Stimulated activated CD8-positive, alpha-beta memory T cell treated with anti-CD3 and anti-CD28 coated beads, Interleukin-15, amount 100 ng/mL, for 48 hours (primary cell): ENCODE measurements at places on chromosomes 4 and X.

GRCh38 chr4:176546975-176547374 is 227.2 kb downstream of the SPCS3 start:
- DNase-seq = no peak

DNA sequence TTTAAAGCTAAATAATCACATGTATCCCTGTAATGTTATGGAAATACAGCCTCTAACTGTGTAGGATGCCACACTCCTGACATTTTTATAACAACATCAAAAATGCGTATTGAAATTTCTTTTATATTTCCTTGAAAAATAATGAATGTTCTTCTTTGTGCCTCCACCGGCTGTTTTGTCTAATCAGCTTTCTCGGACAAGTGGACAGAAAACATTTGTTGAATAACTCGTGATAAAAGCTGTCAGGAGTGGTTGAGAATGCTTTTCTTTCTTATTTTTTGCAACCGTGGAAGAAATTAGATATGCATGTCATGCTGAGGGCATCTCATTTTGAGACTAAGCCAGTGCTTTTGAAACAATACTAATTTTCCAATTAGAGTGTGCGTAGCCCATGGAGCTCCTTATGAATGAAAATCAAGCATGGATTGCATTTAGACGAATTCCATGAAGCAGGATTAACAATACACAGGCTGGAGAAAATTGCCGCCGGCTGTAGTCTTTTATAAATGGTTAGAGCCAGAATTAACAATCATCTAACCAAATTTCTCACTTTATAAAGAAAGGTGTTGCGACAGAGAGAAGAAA is 614.5 kb upstream of the LCORL start:
- no peak for DNase-seq

DNA sequence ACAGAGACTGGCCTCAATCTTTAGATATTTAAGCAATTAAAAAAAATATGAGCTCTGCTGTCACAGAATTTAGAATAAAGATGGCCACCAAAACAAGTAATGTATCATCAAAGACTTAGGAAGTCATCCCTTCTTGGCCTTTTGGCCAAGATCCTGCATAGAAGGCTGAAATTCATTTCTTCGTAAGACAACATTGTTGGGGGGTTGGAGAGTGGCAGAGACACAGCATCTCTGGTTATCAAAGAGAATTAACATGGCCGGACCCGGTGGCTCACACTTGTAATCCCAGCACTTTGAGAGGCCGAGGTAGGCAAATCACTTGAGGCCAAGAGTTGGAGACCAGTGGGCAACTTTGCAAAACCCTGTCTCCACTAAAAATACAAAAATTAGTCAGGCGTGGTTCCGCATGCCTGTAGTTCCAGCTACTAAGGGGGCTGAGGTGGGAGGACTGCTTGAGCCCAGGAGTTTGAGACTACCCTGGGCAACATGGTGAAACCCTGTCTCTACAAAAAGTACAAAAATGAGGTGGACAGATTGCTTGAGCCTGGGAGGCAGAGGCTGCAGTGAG is 4.0 kb downstream of the PPM1K start:
- no peak for DNase-seq

DNA sequence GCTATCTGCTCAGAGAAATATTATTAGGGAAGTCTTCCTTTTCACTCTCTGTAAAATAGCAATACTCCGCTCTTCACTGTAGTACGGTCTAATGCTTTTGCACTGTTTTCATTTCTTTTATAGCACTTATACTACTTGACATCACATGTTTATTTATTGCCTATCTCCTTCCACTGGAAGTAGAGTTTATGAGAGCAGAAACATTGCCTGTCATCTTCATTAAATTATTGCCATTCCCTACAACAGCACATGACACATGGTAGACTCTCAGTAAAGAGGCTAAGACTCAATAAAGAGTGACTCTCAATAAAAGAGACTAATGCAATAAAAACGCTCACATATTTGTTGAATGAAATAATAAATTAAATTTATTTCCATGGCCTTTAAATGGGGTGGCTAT is 241.3 kb upstream of the MAGEC2 start:
- no peak for DNase-seq
